ENCODE measurements at places on chromosomes 7 and 10.

DNA sequence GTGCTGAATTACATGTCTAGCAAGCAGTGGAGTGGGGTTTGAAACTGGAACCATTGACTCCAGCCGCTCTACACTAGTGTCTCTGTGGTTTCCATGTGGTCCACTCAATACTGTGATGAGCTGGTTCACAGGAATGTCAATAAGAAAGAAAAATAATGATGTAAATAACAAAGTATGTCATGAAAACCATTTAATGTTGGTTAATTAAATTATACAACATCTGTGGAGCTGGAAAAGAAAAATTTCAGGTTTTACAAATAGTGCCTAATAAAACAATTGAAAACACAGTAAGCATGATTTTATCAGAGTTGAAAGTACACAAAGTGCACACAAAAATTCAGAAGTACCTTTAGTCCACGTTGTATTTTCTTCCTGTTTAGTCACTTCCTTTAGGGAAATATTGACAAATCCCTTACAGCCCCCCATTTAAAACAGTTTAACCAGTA, 28.7 kb upstream of the NAMPT start:
- no peak for DNase-seq

DNA sequence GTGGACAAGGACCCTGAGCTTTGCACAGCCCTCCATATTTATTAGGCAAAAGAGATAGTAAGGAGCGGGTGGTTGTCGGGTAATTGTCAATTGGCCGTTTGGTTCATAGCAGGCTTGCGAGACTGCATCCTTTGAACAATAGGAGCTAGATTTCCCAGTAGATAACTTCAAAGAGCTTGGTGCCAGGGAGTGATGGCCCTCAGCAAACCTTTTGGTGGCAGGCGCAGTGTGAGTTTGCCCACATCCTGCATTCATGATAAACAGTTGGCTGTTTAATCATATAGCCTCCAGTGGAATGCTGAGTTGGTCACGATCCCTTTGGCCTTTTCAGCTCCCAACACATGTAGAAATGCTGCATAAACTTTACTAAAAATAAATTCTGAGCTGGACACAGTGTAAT, 156.9 kb downstream of the AKR1D1 start:
- DNase-seq: no peak

DNA sequence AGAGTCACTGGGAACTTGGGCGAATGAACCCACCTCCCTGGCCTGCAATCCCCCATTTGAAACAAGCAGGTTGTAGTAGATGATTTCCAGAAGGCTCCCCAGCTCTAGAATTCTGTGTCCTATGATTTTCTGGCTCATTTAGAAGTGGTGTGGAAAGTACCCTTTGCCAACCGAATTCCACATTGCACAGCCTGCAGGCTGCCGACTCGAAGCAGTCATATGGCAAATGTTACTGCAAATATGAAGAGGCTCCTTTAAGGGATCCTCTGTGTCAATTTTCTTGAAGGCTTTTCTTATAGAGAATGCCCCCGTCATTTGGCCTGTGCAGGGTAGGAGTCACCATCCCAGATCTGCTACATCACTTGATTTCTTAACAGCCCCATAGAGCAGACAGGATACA, 5.6 kb downstream of the PODXL start:
- no peak for DNase-seq

GRCh38 chr10:18554479-18554878, 96.9 kb downstream of the NSUN6 start:
- no peak for DNase-seq

DNA sequence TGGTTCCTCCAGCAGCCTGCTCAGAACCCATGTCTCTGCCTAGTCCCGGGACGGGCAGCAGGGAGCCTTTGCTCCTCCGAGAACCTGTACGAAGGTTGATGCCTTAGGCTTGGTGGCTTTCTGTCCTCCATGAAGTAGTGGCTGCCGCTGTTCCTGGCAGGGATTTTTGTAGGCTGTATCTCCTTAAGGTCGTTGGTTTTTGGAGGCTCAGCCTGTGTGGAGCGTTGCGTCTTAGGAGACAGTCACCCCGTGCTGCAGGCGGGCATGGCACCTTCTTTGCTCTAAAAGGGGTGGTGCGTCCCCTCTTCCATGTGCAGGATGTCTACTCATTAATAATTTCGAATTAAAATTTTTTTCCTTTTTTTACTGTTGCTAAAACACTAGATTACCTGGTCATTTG, 92.5 kb downstream of the TRRAP start:
- DNase-seq: no peak

- no peak for DNase-seq
These were observed 142.9 kb downstream of the THSD7A start for GRCh38 chr7:11689096-11689495.

- no peak for DNase-seq
These were observed 58.8 kb downstream of the VIM start for GRCh38 chr10:17286562-17287550.

GRCh38 chr10:4590807-4591206, 235.2 kb upstream of the AKR1E2 start:
- DNase-seq: no peak

- no peak for DNase-seq
These were observed 464.5 kb upstream of the GALNT17 start for GRCh38 chr7:70667406-70667805.

GRCh38 chr10:10662716-10663408, 354.8 kb upstream of the CELF2 start:
- no peak for DNase-seq

- DNase-seq: no peak
These were observed 7.3 kb upstream of the PNLIP start for GRCh38 chr10:116538456-116538855.

GRCh38 chr10:6008497-6009142, 31.3 kb upstream of the IL15RA start:
- DNase-seq: no peak

DNA sequence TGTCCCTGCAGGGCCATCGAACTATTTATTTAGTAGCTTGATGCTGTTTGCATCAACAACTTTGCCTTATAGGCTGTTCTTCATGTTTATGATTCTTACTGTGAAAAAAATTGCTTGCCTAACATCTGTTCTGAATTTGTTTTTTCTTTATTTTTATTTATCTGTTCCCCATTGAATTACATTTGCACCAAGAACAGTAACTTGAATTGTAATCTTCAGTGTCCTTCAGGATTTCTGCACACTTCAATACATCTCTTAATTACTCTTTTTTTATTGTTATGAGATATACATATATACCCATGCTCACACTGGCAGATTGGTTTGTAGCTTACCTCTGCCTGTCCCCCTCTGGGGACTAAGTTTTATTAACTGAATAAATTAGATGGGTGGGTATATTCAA, 64.4 kb downstream of the TBXAS1 start:
- no peak for DNase-seq

GRCh38 chr10:17206210-17206709, 4.8 kb upstream of the TRDMT1 start:
- no peak for DNase-seq

All from dorsolateral prefrontal cortex (tissue), 122 donors.